ENCODE measurements at places on chromosomes 12 and 14.

DNA sequence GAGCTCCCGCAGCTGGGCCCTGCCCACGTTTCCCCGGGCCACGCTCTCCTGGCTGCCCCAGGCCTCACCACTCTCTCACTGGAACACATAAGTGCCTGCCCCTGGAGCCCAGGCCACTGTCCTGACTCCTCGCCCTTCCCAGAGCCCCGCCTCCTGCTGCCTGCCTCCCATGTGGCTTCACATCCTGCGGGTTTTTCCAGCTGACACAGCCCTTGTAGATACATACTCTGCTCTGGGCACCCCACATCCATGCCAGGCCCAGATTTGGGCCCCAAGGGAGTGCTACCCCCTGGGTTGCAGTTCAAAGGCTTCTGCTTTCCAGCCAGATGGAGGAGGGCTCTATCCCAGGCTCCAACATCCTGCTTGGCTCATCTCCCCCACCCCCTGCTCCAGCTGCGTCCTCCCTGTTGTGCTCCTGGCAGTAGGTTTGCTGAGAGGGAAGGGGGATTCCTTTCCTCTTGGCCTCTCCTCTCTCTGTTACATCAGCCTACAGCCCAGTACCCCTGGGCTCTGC lies 60.1 kb downstream of the TSPAN9 start:
- no peak for DNase-seq

DNA sequence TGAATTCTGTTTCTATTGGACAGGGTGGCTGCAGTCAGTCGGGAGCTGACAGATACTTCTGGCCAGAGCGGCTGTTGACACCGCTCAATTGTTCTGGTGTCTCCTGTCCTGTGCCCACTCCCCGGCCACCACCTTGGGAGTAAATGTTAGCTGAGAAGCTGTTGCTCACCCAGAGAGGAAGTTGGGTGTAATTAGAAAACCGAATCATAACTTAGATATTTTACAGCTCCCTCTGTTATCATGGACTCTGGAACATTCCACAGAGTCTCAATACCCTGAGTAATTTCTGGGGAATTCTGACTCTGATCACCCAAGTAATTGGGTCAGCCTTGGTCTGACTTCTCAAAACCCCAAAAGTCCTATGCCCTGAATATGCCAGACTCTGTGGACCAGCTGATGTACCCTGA lies 58.3 kb upstream of the RFLNA start:
- DNase-seq: no peak

DNA sequence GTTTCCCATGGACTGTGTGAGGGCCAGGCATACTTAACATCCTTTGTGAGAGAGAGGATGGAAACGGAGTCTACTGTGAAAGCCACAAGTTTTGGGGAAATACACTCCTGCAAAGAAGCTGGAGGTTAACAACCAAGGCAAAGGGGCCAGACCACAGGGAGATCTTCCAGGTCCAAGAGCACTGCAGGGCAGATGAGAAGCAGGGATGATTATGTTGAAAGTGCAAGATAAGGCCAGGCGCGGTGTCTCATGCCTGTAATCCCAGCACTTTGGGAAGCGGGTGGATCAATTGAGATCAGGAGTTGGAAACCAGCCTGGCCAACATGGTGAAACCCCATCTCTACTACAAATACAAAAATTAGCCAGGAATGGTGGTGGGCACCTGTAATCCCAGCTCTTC lies 15.1 kb downstream of the COQ6 start:
- no peak for DNase-seq

DNA sequence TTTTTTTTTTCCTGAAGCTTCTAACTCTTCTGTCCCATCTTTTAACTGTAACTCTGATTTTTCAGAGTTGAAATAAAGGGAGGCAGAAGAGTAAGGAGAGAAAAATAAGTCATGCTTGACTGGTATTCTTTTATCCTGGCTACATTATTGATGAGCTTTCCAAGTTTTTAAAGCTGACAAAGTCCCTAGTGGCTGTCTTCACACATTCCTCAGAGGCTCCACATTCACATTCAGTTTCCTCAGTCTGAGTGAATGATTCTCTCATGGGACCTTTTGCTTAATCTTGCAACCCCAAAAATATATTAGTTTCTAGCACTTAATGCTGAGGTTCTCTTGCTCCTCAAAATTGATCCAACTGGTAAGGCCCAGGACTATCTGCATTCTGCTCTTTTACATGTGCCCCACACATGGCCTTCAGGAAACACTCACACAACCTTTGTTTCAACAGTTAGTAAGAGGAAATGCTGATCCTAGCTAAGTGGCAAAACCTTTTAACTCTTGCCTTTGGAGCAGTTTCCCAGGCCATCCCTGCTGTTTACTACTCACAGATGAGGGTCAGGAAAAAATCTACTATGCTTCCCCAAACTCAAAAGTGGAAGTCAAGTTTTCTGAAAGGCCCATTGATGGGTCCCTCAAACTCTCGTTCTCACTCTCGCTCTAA lies 61.7 kb upstream of the SLC6A15 start:
- DNase-seq: no peak

Data from thymus (tissue), 14 donors.